KBM-7 (cell line): ENCODE measurements at places on chromosomes 6 and 20.

- DNase-seq, result peak; percentile 78
Observed at GRCh38 chr6:15266423-15266996, 20.6 kb downstream of the JARID2 start.

- DNase-seq, result no peak
Observed at GRCh38 chr20:61956396-61957342, 109.0 kb downstream of the TAF4 start.

- DNase-seq, result no peak
Observed at GRCh38 chr6:45024610-45025009, 303.5 kb upstream of the RUNX2 start.

DNA sequence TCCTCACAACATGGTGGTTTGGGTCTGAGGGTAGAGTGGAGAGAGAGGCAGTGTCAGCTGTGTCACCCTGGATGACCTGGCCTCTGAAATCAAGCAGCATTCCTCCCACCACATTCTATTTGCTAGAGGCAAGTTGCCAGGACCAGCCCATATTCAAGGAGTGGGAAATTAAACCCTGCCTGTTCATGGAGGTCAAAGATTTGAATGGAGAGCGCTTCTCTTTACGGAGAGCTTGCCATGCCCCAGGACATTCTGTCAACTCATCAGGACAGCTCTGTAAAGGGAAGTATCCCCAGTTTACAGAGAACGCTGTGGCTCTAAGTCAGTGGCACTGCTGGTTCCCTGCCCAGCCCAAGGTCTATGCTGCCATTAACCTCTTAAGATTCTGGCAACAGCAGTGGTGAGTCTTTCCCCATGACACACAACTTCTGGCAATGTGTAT is 90.0 kb upstream of the INSM1 start:
- no peak for DNase-seq

- DNase-seq, result no peak
Observed at GRCh38 chr6:69820438-69820837, 23.6 kb upstream of the LMBRD1 start.

- DNase-seq, result no peak
Observed at GRCh38 chr6:43275801-43276576, 22.1 kb upstream of the SLC22A7 start.

DNA sequence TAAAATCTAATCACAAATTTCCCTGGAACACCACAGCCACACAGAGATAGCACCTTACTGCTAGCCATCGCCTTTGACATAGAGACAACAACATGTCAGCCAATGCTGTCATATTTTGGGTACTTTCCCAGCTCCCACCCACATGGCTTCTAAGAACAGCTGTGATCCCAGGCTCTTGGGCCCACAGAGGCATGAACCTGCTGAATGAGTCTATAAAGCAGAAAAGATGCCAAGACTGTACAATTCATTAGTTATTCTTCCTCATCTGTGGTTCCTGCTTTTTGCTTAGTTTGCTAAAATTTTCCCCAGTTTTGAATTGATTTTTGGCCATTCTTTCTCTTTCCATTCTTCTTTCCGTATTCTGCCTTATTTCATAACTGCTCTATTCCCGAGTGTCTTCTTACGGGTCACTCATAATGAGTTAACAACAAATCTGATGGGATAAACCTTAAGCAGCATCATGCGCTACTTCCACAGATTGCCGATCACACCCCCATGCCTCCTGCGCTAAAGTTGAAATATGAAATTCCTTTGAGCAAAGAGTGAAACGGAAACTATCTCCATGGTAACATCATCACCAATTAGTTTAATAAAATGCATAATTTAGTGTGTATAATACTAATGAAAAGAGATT is 327.3 kb upstream of the HSF2 start:
- DNase-seq, result no peak

GRCh38 chr20:35552914-35553313 is 11.0 kb downstream of the ERGIC3 start:
- DNase-seq, result no peak

GRCh38 chr20:56005389-56005715 is at the start of gene CBLN4:
CBLN4 (minus strand) TSS chr20:56005519; CDS start chr20:56004171, 1,348 bp downstream.
- no peak for DNase-seq

DNA sequence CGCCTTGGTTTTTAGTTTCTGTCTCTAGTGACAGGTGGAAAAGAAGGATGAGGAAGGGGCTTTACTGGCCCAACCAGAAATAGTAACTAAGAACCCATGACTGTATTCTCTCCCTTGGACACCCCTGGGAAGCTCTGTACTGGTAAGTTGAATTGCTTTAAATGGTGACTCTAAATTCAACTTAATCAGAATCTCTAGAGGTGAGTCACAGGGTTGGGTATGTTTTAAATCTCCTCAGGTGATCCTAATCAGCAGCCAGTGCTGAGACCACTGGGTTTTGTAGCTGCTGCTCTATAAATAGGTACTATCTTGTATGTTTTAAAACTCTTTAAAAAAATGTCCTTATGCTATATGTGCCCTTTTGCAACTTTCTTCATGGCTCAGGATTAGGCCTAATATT is 314.0 kb upstream of the ECI2 start:
- no peak for DNase-seq

DNA sequence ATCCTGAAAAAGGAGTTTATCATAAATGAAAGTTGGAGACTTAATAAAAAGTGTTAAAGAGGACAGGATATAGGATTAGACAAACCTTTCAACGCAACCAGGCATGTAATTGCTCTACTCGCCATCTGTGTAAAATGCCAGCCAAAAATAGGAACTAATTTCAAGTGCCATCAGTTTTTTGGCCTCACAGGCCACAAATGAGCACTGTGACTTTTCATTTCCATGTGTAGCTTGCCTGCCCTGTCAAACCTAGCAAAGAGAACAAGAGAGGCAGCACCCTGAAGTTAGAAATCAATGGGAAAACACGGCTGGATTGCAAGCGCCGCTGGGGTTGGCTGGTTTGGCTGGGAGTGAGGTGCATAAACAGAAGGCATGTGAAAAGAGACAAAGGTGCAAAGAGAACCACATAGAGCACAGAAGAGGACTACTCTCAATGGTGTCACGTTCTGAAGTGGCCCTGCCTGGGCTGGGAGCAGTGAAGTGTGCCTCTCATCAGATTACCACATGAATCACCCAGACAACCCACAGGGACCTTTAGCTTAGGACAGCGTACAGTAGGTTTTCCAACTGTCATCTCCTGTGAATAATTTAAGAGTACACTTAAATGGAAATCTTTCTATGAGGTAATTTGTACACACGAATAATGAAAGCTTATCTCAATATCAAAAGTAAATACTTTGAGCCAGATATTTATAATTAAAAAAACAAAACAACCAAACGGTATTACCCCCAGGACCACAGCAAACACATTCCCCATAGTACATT is 78.0 kb upstream of the NHSL1 start:
- peak; percentile 87 for DNase-seq

- DNase-seq, result no peak
Observed at GRCh38 chr20:48455651-48456365, 372.0 kb downstream of the PREX1 start.

- DNase-seq, result no peak
Observed at GRCh38 chr6:3825331-3825831, 23.8 kb upstream of the FAM50B start.

DNA sequence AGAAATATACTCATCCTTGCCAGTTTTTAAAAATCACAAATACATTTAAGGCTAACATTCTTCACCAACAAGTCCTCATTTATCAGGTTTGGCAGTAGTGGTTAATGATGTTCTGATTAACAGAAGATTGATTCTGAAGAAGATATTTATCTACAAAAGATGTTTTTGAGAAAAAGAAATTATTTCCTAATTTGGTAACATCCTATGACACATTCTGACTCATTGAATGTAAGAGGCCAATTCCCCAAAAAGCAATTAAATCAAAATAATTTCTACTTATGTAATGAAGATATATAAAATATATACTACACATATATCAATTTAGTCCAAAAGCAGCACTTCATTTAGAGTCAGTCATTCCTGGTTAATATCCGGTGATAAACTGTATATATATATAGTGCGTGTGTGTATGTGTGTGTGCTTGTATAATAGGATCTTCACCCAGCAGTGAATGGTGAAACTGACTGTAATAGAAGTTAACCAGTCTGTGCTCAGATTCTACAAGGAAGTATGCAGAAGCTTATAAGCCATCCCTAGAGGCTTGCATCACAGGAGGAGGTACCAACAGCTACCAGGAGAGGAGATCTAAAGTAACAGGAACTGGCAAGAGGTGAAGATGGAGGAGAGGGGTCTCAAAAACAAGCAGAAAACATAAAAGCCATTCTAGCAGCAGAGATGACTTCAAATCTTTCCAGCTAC is 82.9 kb upstream of the MARCKS start:
- no peak for DNase-seq

DNA sequence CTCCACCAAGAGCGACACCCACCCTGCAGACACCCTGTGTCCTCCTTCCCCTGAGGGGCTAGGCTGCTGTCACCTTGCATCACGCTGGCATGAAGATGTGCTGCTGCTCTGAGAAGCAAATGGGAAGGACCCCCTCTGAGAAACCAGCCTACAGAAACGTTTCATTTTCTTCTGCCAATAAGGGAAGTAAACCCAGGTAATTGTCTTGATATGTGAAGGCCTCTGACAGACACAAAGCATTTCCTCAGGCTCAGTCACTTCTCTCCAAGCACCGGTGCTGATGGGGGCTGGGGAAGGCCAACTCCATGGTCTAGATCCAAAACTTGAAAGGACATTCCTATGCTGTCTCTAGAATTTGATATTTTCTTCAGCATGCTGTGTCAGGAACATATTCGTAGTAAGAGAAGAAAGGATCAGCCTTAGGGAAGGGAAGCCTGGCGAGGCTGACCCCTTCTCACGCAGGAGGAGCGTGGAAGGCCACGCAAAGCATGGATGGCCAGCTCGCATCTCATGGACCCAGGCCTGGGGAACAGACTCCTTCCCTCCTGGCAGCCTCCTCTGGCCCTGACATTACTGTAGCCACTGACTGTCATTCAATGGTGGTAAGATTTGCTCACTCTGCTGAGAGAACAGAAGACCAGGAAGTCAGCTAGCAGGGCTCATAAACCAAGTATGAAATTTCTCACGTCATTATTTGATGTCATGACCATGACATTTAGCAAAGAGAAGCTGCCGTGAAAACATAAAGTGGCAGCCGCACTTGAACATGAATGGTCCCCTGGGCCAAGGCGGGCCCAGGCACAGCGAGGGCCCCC is 20.4 kb downstream of the ACSS1 start:
- peak; percentile 58 for DNase-seq

- no peak for DNase-seq
Observed at GRCh38 chr20:58497076-58497641, 18.0 kb downstream of the APCDD1L start.

- DNase-seq, result no peak
Observed at GRCh38 chr6:154301086-154301625, 55.4 kb downstream of the IPCEF1 start.

DNA sequence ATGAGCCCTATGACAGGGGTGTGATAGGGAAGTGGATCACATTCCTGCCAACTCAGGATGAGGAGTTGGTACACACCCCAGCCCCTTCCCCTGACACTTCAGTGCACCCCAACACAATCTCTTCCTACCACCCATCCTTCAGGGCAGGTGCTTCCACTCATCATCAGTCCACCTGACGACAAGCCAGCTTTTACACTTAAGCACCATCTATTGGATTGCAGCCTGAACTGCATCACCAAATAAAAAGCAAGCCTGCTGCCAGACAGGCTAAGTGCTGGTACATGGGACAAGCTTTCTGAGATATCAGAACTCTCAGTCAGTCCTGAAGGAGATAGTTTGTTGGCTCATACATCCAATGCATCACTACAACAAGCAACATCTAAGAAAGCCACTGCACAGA is 69.0 kb upstream of the TMEM200A start:
- no peak for DNase-seq

DNA sequence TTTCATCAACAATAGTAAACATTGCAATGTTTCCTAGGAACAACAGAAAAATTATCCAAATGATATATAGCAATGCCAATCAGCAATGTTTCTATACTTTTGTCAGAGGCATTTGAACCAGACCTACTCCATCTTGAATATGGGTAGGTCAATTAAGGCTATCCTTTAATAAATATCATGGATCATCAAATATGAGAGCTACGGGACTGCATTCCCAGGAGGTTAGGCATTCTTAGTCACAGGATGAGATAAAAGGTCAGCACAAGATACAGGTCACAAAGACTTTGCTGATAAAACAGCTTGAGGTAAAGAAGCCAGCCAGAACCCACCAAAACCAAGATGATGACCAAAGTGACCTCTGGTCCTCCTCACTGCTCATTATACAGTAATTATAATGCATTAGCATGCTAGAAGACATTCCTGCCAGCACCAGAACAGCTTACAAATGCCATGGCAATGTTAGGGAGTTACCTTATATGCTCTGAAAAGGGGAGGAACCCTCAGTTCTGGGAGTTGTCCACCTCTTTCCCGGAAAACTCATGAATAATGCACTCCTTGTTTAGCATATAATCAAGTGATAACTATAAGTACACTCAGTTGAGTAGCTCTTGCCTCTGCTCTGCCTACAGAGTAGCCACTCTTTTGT is 8.6 kb upstream of the SERPINB6 start:
- DNase-seq, result no peak

DNA sequence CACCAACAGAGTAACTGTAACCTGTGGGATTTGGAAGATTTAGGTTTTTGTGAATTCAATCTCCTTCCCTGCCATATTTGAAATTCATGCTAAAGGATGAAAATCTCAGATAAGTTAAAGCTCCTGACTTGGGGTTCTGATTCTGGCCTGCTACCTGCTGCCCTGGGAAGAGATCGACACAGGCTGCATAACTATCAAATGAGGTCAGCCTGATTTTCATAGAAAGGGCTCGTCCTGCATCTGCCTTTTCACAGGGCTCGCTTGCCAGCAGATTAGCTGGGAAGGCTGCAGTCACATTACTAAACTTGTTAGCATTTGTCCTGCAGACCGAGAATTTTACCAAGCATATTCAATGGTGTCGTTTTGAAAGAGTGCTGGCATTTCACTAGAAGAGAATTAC is 14.6 kb downstream of the GCLC start:
- no peak for DNase-seq

GRCh38 chr20:41054847-41055230 is 26.2 kb downstream of the TOP1 start:
- DNase-seq, result no peak

DNA sequence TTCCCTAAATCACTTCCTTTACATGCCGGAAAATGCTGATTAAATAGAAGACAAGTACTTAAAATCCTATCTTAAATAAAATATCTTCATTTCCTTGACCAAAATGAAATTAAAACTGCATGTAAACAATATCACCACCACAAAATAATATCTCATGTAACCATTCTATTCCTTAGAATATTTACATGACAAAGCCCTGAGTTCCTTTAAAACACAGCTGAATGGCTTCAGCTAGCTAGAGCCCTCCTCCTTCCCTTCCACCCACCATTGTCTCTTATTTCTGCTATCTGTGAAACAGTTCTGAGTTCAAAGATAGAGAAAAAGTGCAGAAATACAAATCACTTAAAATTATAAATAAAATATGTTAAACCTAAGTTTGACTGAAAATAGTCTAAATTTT is 103.1 kb downstream of the HIVEP2 start:
- DNase-seq, result no peak

- peak; percentile 93 for DNase-seq
Observed at GRCh38 chr20:19757487-19758132, 448 bp upstream of the RIN2 start.
